ENCODE measurements at places on chromosomes 3 and 15.

DNA sequence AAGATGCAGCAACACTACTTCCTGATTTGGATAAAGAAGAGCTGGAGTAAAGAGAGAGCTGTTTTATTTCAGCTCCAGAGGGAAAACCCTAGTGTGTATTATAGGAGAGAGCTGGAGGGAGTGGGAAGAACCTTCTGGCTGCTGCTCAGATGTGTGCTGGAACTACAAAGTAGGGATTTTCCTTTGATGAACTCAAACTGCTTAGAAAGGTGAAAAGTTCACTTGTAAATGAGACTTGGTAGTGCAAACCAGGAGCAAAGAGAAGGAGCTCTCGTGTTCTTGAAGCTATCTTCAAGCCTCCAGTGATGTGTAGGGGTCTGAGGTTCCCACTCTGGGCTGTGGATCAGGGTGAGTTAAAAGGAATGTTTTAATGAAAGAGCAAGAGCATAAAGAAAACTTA is 110.4 kb downstream of the EDEM1 start:
- DNase-seq = no peak

- no peak for DNase-seq
These were observed 229.9 kb upstream of the TRIM42 start for GRCh38 chr3:140448001-140448400.

DNA sequence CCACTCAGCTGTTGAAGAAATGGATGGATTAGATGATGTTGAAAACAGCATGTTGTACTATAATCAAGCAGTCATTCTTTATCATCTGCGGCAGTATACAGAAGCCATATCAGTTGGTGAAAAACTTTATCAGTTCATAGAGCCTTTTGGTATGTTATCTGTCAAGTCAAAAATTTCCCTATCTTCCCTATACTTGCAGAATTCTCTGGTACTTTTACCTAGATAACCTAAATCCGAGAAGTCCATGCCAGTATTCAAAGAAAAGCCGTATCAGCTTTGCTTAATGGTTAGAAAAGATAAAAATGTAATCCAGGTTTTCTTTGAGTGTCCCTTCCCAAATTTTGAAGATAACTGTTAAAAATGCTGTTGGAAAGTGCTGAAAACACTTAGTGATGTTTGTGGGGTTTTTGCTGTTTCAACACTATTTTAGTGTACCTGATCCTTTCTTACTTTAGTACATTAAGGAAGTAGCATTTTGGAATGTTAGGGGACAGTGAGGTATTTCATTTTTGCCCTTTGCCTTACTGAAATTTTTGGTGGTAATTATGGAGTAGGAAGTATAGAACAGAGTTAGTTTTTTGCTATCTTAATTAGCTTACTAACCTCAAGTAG is 23.8 kb downstream of the CNOT10 start:
- no peak for DNase-seq

- DNase-seq = no peak
These were observed 3.2 kb upstream of the SLC4A7 start for GRCh38 chr3:27487383-27487782.

- DNase-seq = no peak
These were observed 97.7 kb upstream of the TSPAN3 start for GRCh38 chr15:77168616-77169015.

- DNase-seq = no peak
These were observed 339.0 kb upstream of the PROK2 start for GRCh38 chr3:72123908-72124441.

DNA sequence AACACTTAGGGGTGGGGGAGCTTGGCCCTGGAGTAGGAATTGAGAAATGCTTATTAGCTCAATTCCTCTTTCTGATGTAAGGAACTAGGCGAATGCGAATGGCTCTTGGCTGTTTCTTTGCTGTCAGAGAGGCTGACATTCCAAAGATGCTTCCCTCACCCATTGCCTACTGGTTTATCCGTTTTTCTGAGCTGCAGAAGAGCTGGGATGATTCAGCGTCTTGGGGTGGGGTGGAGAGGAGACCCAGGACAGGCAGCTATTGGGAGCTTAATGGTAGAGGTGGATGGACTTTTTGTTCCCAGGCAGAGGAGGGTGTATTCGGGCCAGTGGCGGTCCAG is 9.8 kb downstream of the PLEKHO2 start:
- peak; percentile 73 for DNase-seq

DNA sequence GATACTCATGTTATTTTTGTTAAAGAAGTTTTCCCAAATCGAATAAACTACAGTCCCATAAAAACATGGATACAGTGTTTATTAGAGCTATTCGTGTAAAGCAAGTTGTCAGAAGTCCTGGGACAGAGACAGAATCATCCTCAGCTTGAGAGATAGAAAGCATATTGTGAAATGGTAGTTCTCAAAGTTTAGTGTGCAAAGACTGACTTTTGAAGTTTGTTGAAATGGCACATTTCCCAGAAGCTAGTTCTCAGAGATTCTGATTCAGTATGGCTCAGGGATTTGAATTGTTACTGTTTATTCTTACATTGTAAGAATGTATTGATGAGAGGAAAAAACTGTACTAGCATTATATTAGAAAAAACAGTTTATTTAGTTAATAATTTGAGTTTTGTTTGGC is 22.1 kb downstream of the GABRR3 start:
- peak; percentile 12 for DNase-seq

DNA sequence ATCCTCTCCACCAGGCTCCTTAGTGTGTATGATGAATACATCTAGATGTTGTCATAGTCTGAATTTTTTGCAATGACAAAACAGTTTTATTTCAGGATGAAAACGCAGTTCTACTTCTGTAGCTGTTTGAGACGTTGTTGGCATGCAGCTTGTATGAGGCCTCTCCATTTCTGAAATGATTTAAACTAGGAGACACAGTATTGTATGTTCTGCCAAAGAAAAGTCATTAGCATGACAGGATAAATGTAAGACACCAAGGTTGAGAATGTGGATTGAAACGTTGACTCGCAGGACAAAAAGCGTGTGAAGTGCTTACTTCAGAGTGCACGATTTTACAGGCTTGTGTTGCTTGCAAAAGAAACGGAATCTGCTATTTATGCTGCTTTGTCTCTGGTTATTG is 35.3 kb downstream of the ABHD17C start:
- no peak for DNase-seq

DNA sequence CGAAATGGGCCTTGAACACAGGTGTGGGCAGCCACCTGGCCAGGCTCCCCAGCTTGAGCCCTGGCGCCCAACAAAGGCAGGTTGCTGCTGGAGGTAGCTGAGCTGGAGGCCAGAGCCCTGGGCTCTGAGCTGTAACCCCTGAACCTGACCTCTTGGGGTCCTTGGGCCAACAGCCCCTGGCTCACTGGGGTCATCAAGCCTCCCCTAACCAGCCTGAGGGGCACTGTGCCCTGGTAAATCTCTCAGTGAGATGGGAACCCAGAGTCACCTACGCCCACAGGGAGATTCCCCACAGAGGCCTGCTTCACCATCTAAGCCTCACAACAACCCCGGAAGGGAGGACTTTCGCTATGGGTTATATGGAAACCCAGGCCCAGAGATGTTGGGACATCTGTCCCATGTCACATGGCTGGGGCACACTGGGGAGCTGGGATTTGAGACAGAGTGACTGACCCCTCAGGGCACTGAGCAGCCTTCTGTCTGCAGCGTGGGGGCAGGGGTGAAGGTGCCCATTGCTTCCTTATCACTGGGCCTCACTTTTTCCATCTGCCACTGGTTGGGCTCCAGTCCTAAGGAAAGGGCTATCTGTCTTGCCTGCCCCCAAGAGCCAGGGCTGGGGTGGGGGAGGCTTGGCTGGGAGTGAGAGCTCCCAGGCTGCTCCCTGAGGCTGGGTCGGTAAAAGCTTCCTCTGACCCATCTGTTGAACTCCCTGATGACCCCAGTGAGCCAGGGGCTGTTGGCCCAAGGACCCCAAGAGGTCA is 59.1 kb downstream of the IQSEC1 start:
- DNase-seq = peak; percentile 84

DNA sequence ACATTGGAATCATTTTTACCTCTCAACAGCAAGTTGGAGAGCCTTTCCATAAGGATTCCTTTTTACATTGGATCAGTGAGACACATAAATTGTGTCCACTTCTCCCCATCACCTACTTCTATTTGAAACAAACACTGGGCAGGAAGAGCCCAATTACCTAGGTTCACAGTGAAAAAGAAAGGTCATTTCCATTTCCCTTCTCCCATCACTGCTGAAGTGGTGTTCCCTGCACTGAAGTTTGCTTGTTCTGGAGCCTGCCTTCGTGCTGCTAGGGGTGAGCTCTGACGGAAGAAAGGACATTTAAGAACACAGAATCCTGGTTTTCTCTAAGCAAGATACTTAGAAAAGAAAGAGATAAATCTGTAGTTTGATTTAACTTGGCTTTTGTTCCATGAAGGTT is 123.8 kb upstream of the ZBTB20 start:
- DNase-seq = no peak

DNA sequence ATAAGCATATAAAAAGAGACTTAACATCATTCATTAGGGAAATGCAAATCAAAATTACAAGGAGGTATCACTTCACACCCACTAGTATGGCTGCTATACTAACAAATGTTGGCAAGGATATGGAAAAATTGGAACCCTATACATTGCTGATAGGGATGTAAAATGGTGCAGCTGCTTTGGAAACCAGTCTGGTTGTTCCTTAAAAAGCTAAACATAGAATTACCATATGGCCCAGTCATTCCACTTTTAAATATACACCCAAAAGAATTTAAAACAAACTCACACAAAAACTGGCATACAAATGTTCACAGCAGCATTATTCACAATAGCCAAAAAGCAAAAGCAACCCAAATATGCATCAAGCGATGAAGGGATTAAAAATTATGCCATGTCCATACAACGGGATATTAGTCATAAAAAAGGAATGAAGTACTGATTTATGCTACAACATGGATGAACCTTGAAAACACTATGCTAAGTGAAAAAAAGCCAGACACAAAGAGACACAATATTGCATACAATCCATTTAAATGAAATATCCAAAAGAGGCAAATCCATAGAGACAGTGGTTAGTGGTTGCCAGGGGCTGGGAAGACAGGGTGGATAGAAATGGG is 118.3 kb downstream of the OSBPL10 start:
- no peak for DNase-seq

DNA sequence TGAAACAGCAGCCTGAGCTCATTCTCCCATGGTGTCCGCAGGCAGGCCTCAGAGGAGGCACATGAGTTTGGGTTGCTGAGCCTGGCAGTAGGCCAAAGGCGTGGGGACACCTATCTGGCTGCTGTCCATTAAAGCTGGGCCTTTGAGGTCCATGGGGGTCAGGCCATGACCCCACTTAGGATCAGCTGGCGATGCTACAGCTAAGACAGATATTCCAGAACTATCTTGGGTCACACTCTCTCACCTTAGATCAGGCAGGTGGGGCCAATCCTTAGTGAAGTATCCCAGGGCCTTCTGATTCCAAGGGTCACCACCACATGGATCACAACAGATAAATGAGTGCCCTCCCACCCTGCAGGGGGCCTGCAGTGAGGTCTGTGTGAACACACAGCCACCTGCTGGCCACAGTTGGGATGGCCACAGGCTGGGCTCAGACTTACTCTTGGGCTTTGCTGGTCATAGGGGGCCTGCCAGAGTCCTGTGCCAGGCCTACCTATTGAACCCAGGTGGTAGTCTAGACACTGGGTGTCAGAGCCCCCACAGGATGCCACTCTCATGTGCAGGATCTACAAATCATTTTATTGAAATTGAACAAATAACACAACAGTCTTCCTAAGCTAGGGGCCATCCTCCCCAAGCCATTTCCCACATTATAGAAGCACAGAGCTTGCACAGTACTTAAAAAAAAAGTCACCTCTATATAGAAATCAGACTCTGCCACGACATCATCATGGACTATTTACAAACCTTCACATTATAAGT is 2.0 kb upstream of the HYAL2 start:
- peak; percentile 62 for DNase-seq

- peak; percentile 76 for DNase-seq
These were observed 238.1 kb downstream of the LPP start for GRCh38 chr3:188392076-188392475.

- DNase-seq = no peak
These were observed 39.8 kb upstream of the IREB2 start for GRCh38 chr15:78398076-78398825.

DNA sequence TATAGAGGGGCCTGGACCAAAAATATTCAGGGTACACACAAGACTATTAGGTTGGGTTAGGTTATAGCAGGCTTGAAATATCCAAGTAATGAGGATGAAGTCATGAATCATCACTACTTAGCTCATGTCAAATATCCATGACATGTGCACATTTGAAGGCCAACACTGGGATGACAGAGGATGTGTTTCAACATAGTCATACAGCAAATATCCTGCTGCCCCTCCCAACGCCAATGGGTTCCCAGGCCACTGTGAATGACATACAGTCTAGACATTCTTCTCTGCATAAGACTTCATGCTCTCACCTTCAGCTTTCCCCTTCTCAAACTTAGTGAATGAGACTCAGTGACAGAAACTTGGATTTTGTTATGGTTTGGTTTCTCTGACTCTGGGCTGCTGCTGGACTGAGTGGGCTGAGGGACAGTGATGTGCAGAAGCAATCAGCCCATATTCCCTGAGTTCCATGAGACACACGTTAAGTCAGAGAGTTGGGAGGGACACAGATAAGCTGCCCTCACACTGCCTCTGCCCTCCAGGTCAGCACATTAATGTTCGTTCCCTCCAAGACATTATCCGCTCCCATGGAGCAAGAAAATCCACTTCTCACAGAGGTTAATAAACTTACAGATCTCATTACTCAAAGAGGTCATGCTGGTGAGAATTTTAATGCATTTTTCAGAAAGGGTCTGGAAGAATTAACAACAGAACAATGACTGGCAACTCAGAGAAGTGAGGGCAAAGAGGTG is 15.4 kb downstream of the HOMER2 start:
- no peak for DNase-seq

- DNase-seq = no peak
These were observed 29.7 kb downstream of the TRAK1 start for GRCh38 chr3:42120866-42121265.

Data from inflammatory macrophage treated with lipopolysaccharide for 1 hour (primary cell).